Activated CD4-positive, alpha-beta T cell treated with anti-CD3 and anti-CD28 coated beads, Interleukin-2, amount 10 ng/mL, durations not matched to agents 24 days and 14 days (primary cell): ENCODE measurements at places on chromosomes 16 and 17. TPM values are rescaled to one million over a fixed set of nuclear protein-coding genes. Genes with fewer than 3 reads are reported as not detected.

TLCD1 gene
- total RNA-seq: 12.5 and 16.8 TPM in 2 replicates

GSDMA gene
- 0.69 and 0.84 TPM in 2 replicates for total RNA-seq

HEATR9 gene
- 0.14 TPM in 1 of 2 replicates, not detected in the other for total RNA-seq

EMP2 gene
- total RNA-seq: not detected in 2 replicates

PYCARD gene
- total RNA-seq: 15.6 and 17.1 TPM in 2 replicates

C16orf96 gene
- total RNA-seq: not detected in 2 replicates

HBQ1 gene
- 0.69 and 1.6 TPM in 2 replicates for total RNA-seq

- peaks cover 9% of the 10 kb centered on the region for H3K27me3 ChIP-seq
- peaks cover 13% of the 10 kb centered on the region for H3K36me3 ChIP-seq
- no peak overlapping the region for H3K27ac ChIP-seq
- H3K4me3 ChIP-seq: no peak overlapping the region
- DNase-seq: no peak
Observed at GRCh38 chr17:39576187-39576586, 31.5 kb downstream of the NEUROD2 start.

DNA sequence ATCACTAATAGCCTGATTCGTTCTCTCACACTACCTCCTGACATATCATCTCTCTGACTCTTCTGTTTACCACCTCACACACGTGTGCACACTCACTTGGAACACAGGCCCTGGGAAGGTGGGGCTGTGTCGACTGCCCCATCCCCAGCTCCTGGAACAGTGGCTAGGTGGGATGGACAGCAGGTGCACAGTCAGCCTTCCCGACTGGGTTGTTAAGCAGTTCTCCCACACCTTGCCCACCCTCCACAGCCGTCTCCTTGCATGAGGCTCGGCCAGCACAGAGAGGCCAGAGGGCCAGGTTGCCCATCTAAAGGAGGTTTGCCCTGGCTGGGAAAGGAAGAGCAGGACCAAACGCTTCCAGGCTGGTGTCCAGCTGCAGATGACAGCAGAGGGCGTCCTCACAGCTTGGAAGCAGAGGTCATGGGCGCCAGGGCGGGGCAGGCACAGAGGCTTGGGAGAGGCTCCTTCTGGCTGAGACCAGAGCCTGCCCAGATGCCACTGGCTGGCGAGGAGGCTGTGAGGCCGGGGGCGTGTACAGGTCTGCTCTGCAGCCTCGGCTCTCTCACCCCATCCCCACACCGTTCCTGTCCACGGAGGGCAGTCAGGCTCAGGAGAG, 92.8 kb downstream of the AMFR start:
- DNase-seq: no peak
- no peaks in the 10 kb centered on the region for H3K4me1 ChIP-seq
- no peaks in the 10 kb centered on the region for H3K27me3 ChIP-seq

DNA sequence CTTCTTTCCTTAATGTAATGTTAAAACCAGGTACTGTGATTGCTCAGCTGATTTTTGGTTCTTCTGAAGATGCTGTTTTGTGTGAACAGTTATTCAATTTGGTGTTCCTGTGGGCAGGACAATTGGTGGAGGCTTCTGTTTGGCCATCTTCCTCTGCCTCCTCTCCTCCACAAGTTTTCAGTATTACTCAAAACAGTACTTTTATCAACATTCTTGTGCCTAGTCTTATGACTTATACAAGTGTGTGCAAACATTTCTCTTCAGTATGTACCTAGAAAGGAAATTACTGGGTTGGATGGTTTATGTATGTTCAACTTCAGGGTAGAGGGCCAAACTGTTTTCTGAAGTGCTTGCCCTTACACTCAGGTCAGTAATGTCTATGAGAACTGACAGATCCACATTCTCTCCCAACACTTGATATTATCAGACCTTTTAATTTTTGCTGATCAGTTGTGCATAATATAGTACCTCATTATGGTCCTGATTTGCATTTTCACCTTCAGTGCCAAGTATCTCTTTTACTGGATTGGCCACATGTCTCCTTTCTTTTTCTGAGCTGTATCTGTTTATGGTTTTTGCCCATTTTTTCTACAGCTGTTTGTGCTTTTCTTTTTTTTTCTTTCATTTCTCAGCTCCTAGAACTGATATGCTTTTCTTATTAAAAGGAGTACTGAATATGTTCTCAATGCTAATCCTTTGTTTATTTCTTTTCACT, 50.9 kb downstream of the ERCC4 start:
- no peaks in the 10 kb centered on the region for H3K36me3 ChIP-seq
- no peak for DNase-seq
- peaks cover 16% of the 10 kb centered on the region for H3K27me3 ChIP-seq
- H3K4me3 ChIP-seq: no peak overlapping the region
- H3K27ac ChIP-seq: no peak overlapping the region
- peaks cover 4% of the 10 kb centered on the region for H3K4me1 ChIP-seq

DNA sequence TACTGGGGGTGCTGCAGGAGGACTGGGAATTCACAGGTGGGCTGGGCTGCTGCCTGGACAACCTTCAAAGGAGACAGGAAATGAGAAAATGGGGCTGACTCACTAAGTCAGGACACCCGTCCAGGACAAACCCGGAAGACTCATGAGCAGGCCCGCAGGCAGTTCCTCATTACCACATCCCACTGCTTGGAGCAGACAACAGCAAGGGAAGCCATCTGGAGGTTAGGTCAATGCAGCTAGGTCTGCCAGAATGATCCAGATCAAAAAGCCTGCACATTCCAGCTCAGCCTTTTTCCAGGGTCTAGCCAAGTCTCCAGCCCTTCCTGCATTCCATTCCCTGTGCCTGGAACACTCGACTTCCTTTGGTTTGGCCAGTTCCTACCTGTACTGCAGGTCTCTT, 536.5 kb upstream of the CDH11 start:
- no peak for DNase-seq
- H3K27ac ChIP-seq: no peak overlapping the region
- no peaks in the 10 kb centered on the region for H3K27me3 ChIP-seq
- H3K36me3 ChIP-seq: no peaks in the 10 kb centered on the region
- H3K4me3 ChIP-seq: no peak overlapping the region

DNA sequence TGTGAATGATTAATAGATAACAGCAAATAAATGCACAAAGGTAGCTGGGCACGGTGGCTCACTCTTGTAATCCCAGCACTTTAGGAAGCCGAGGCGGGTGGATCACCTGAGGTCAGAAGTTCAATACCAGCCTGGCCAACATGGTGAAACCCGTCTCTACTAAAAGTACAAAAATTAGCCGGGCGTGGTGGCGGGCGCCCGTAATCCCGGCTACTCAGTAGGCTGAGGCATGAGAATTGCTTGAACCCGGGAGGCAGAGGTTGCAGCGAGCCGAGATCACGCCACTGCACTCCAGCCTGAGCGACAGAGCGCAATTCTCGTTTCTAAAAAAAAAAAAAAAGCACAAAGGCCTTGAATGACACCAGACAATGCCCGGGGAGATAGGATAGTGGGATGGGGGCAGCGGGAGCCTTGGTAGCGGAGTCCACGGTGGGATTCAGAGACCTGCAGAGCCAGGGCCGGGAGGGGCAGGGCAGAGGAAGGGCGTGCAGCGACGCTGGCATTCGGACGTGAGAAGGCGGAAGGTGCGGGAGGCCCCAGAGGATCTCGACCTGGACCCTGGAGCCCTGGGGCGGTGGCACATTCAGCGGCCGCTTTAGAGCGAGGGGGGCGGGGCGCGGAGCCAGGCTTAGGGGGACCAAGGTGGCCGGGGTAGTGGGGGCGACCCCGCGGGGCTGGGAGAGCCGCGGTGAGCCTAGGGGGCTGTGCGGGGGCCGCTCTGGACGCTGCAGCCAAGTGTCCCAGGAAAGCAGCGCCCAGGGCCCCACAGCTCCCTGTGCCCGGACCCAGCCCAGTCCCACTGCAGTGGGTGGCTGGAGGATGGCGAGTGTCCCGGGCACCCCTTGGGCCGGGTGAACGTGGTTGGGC, 999 bp upstream of the FLYWCH2 start:
- peak overlapping the region; percentile 95 for H3K27ac ChIP-seq
- H3K36me3 ChIP-seq: no peaks in the 10 kb centered on the region
- H3K4me1 ChIP-seq: peaks cover 11% of the 10 kb centered on the region
- H3K27me3 ChIP-seq: no peaks in the 10 kb centered on the region
- H3K4me3 ChIP-seq: peak overlapping the region; percentile 94
- DNase-seq: peak; percentile 83

DNA sequence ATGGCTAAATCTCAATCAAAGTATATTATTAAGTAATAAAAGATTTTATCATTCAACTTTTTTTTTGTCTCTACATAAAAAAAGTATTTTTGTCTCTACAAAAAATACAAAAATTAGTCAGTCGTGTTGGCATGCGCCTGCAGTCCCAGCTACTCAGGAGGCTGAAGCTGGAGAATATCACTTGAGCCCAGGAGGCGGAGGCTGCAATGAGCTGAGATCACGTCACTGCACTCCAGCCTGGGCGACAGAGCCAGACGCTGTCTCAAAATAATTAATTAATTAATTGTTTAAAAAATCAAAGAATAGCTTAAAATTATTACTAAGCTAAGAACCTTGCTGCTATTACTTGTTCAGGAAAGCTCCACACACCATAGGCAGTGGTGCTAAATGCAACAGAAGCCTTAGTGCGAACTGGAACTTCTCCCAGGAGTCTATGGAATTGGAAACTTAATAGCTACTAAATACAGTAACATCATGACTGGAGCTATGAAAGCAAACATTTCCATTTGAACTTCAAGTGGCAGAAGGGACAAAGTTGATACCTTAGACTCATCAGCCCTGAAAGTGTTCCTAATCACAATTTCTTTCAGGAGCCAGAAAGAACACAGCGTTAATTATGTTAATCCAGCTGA, 22.6 kb downstream of the ADCY9 start:
- no peak overlapping the region for H3K27ac ChIP-seq
- H3K36me3 ChIP-seq: no peaks in the 10 kb centered on the region
- H3K4me3 ChIP-seq: no peak overlapping the region
- H3K27me3 ChIP-seq: no peaks in the 10 kb centered on the region
- H3K4me1 ChIP-seq: peaks cover 7% of the 10 kb centered on the region

GRCh38 chr16:22264786-22265185, 32.4 kb upstream of the POLR3E start:
- H3K4me3 ChIP-seq: no peak overlapping the region
- H3K27me3 ChIP-seq: no peaks in the 10 kb centered on the region
- peak; percentile 73 for DNase-seq
- H3K36me3 ChIP-seq: peaks cover 44% of the 10 kb centered on the region
- H3K27ac ChIP-seq: no peak overlapping the region

DNA sequence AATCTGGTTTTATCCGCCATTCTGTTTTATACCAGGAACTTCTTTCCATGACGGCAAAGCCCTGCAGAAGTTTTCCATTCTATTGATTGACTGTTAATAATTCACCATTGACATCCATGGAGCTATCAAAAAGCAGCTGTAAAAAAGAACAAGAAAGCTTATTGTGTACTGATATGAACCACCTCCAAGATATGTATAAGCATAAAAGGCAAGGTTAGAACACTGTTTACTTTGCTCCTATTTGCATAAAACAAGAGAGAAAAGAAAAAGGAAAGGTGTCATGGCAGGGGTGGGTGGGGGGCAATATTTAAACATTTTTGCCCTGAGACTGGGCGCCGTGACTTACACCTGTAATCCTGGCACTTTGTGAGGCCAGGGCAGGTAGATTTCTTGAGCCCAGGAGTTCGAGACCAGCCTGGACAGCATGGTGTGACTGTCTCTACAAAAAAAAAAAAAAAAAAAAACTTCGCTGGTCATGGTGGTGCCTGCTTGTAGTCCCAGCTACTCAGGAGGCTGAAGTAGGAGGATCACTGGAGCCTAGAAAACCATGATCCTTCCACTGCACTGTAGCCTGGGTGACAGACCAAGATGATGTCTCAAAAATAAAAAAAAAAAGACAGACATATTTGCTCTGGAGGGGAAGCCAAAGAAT, 52.5 kb downstream of the TMEM114 start:
- H3K4me3 ChIP-seq: no peak overlapping the region
- no peaks in the 10 kb centered on the region for H3K4me1 ChIP-seq
- H3K36me3 ChIP-seq: no peaks in the 10 kb centered on the region
- H3K27ac ChIP-seq: no peak overlapping the region
- no peak for DNase-seq
- no peaks in the 10 kb centered on the region for H3K27me3 ChIP-seq

GRCh38 chr16:66309-67182, 5.9 kb downstream of the RHBDF1 start:
- H3K27ac ChIP-seq: no peak overlapping the region
- DNase-seq: no peak
- H3K4me1 ChIP-seq: peaks cover 5% of the 10 kb centered on the region
- no peaks in the 10 kb centered on the region for H3K36me3 ChIP-seq

DNA sequence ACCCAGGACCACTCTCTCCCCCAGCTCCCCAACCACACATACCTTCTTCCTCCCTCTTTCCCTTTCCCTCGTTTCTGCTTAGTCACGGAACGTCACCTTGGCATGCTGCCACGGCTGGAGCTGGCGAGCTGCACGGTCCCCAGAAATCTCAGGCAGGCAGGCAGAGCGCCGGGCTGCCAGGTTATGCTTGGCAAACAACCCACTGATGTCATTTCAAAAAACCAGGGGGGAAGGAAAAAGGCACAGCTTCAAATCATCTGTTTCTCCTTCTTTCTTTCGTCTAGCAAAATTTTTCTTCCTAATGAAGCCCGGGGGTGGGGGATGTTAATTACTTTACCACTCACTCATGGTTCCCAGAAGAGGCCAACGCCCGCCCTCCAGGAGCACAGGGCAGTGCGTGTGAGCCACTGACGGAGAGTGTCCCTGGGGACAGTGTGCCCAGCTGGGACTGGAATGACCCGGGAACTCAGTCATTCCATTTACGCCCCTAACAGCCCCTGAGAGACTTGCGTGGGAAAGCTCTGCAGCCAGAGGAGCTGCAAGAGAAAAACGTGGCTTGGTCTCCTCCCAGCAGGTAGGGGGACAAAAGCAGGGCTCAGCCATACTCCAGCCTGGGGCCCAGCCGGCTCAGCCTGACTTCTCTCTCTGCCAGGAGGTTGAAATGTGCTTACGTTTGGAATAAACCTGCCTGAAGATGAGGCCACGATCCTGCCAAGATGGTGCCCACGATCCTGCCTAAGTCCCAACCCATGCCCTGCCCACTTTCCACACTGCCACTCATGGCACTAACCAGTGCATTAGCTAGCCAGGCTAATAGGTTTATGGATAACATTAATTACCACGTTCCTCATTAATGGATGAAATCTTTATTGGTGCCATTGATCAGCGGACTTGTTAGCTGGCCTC, 198.9 kb downstream of the ZFHX3 start:
- H3K4me1 ChIP-seq: peaks cover 22% of the 10 kb centered on the region
- H3K36me3 ChIP-seq: no peaks in the 10 kb centered on the region
- H3K27ac ChIP-seq: no peak overlapping the region
- peaks cover 11% of the 10 kb centered on the region for H3K27me3 ChIP-seq
- no peak for DNase-seq
